ENCODE measurements at places on chromosomes 3 and 15.

DNA sequence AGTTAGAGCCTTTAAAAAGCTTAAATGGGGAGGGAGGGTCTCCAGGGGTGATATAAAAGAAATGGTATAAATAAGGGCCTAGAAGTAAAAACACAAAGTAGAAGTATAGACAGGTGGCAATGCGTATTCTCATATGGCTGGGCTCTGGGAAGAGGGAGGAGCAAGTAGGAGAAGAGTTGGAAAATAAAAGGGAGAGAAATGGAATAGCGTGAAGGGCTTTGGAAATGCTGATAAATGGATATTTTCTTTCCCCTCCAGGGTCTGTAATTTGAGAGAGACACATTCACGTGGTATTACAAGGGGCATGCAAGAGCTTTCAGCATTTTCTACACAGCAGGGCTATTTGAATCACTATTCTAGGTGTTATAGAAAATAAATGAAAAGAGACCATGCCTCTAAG lies 313.7 kb downstream of the RYR3 start:
- no peak overlapping the region for H3K4me3 ChIP-seq
- H3K27me3 ChIP-seq = peaks cover 31% of the 10 kb centered on the region
- no peaks in the 10 kb centered on the region for H3K36me3 ChIP-seq
- DNase-seq = no peak

DNA sequence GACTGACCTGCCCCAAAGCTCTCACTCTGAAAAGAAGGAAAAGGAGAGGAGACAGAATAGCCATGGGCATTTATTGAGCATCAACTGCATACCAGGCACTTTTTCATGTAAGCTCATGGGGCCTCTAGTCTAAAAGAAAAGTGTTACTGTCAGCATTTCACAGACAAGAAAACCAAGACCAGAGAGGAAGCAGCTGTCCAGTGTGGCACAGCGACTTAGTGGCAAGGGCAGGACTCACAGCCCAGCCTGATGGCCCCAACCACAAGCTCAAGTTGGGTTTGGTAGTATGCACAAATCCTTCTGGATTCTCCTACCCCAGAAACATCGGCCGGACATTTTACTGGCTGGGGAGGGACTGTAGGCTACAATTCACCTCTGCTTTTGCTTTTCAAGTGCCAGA lies 5.8 kb downstream of the EFCC1 start:
- H3K36me3 ChIP-seq = no peaks in the 10 kb centered on the region
- H3K27me3 ChIP-seq = peaks cover 23% of the 10 kb centered on the region
- peaks cover 15% of the 10 kb centered on the region for H3K4me1 ChIP-seq

- no peak for DNase-seq
- H3K4me1 ChIP-seq = peaks cover 77% of the 10 kb centered on the region
- H3K36me3 ChIP-seq = peaks cover 23% of the 10 kb centered on the region
- no peak overlapping the region for H3K4me3 ChIP-seq
- no peaks in the 10 kb centered on the region for H3K27me3 ChIP-seq
- peak overlapping the region; percentile 56 for H3K27ac ChIP-seq
Measured at GRCh38 chr3:71000483-71000882, 583.0 kb downstream of the FOXP1 start.

- DNase-seq = peak; percentile 83
- H3K27me3 ChIP-seq = peaks cover 39% of the 10 kb centered on the region
- H3K4me1 ChIP-seq = peaks cover 18% of the 10 kb centered on the region
- no peak overlapping the region for H3K27ac ChIP-seq
Measured at GRCh38 chr3:42505128-42505848, 2.8 kb downstream of the VIPR1 start.

DNA sequence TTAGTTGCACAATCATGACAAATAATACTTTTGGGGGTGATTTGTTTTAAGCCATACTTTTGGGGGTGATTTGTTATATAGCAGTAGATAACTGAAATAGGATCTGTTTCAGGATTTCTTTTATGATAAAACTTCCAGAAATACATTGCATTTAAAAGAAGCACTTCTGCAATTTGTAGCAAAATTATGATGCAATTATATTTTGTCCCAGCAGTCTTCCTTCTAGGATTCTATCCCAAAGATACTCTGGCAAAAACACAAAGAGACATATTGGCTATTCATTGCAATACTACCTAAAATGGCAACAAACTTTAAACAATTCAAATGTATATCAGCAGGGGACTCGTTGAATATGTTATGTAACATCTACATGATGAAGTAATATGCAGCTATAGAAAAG lies 78.9 kb upstream of the ANKRD28 start:
- DNase-seq = no peak
- no peaks in the 10 kb centered on the region for H3K36me3 ChIP-seq
- H3K27ac ChIP-seq = no peak overlapping the region

GRCh38 chr3:23189187-23189586 lies 13.9 kb upstream of the UBE2E2 start:
- no peaks in the 10 kb centered on the region for H3K4me1 ChIP-seq
- DNase-seq = no peak
- no peaks in the 10 kb centered on the region for H3K36me3 ChIP-seq
- no peak overlapping the region for H3K4me3 ChIP-seq

DNA sequence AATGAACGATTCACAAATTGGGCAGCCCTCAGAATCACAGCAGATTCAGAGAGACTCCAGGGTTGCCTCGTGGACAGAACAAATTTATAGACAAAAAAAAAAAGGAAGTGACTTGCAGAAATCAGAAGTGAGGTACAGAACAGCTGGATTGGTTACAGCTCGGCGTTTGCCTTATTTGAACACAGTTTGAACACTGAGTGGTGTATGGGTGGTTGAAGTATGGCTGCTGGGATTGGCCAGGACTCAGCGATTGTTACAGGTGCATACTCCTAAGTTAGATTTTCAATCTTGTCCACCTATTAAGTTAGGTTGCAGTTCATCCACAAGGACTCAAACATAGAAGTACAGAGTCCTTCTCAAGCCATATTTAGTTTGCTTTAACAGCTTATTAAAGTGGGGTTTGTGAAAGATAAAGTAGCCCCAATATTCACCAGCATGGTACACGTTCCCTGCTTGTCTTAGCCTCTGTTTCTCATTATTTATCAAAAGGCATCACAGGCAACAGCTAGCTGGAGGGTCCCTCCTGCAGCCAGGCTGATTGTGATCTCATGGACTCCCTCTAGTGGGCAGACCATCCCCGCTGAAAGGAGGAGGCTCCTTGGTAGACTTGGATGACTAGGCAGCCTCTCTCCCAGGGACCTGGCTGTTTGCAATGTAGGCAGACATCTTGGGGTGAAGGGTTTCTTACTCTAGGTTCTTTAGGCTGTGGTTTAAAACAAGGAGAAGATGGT lies 17.6 kb upstream of the ALDH1L1 start:
- H3K4me3 ChIP-seq = no peak overlapping the region
- DNase-seq = no peak
- peaks cover 8% of the 10 kb centered on the region for H3K4me1 ChIP-seq
- peaks cover 4% of the 10 kb centered on the region for H3K36me3 ChIP-seq

DNA sequence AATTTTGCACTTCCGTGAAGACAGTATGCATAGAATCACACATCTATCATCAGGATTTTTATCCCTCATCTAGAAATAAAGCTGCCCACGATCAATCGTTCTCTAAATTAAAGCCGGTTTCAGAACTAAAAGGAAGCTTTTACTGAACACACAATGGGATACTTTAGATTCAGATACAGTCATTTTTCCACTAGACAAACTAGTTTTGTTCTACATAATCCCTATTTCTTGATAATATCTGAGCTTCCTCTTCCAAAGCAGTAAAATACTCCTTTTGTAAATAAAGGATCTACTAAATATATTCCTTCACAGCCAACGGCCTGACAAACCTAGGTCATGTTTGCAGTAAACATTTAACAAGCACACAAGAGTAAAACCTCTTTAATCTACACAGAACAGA lies 2.0 kb upstream of the GANC start:
- H3K4me3 ChIP-seq = peak overlapping the region; percentile 26
- peaks cover 5% of the 10 kb centered on the region for H3K36me3 ChIP-seq
- no peak for DNase-seq
- peak overlapping the region; percentile 49 for H3K27ac ChIP-seq

DNA sequence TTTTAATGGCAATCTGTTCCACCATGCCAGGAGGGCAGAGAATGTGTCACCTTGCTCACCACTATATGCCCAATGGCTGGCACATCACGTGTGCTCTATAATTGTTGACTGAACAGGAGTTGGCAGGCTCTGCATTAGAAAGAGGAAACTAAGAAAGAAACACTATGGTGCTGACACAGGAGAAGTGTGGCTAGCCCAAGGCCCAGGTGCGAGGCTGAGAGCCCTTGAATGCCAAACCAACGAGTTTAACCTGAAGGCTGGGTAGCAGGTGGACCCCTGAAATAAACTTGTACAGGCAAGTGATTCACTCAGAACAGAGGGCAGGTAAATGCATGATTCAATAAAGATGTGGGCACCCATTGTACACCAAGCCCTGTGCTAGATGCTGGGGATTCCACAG lies 2.4 kb downstream of the CHCHD4 start:
- no peak for DNase-seq
- H3K4me1 ChIP-seq = peaks cover 35% of the 10 kb centered on the region
- no peak overlapping the region for H3K27ac ChIP-seq

DNA sequence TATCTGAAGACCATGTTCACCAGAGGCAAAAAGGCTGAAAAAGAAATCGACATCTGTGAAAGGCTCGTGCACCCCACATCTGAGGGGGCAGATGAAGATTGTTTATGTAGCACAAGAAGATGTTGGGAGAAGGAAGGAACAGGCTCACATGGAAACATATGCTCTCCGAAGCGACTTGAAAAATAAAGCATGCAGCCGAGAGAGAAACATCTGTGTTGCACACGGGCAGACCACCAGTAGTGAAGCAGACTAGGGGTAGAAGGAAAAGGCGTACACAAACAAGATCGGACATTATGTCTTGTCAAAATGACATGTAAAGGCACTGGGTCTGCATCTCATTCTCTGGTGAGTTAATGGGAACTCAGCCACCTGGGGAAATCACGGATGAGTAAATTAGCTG lies 356.5 kb downstream of the ZIC4 start:
- H3K4me3 ChIP-seq = peak overlapping the region; percentile 20
- no peaks in the 10 kb centered on the region for H3K27me3 ChIP-seq
- peaks cover 6% of the 10 kb centered on the region for H3K4me1 ChIP-seq
- H3K36me3 ChIP-seq = peaks cover 5% of the 10 kb centered on the region

- no peak for DNase-seq
- H3K27me3 ChIP-seq = peaks cover 33% of the 10 kb centered on the region
- no peaks in the 10 kb centered on the region for H3K4me1 ChIP-seq
- no peaks in the 10 kb centered on the region for H3K36me3 ChIP-seq
- H3K4me3 ChIP-seq = no peak overlapping the region
- no peak overlapping the region for H3K27ac ChIP-seq
Measured at GRCh38 chr3:70620367-70620766, 307.9 kb upstream of the MDFIC2 start.

GRCh38 chr15:56369234-56369633 lies 4.0 kb downstream of the TEX9 start:
- no peak overlapping the region for H3K27ac ChIP-seq
- no peaks in the 10 kb centered on the region for H3K27me3 ChIP-seq
- DNase-seq = no peak
- no peaks in the 10 kb centered on the region for H3K36me3 ChIP-seq
- no peak overlapping the region for H3K4me3 ChIP-seq

DNA sequence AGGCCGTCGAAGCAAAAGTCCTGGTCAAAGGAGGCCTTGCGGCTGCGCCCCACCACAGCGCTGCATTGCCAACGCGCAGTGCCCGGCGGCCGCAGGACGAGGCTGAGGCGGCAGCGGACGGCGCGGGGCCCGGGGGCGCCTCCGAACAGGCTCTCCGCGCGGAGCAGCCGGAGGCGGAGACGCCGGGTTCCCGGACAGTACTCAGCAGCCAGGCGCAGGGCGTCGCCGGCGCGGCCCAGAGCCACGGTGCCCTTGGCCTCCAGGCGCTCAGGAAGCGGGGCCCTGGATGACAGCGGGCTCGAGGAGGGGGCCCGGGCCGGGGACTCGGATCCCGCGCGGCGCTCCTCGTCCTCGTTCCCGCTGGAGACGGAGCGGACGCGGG lies 1.1 kb downstream of the C2CD4B start:
- peaks cover 16% of the 10 kb centered on the region for H3K4me1 ChIP-seq
- no peak overlapping the region for H3K27ac ChIP-seq
- peaks cover 52% of the 10 kb centered on the region for H3K27me3 ChIP-seq
- no peak for DNase-seq
- no peak overlapping the region for H3K4me3 ChIP-seq
- H3K36me3 ChIP-seq = peaks cover 3% of the 10 kb centered on the region

DNA sequence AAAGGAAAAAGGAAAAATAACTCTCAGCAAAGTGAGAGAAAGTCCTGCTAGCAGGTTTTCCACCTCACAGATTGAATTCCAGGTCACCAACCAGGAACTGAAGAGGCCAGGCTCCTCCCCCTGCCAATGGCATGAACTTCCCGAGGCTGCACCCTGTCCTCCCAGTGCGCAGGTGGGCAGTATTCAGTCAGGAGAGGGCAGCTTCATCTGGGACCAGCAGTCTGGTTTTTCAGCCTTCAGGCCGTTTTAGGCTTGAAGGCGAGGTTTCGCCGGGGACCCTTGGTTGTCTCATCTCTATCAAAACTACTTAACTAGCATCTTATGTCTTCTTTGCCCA lies 41.2 kb downstream of the TRAT1 start:
- no peaks in the 10 kb centered on the region for H3K36me3 ChIP-seq
- DNase-seq = no peak
- peaks cover 4% of the 10 kb centered on the region for H3K27me3 ChIP-seq
- H3K27ac ChIP-seq = no peak overlapping the region
- no peaks in the 10 kb centered on the region for H3K4me1 ChIP-seq

GRCh38 chr15:41493205-41493901 lies at the start of gene ITPKA:
Gene ITPKA (plus strand): TSS chr15:41493874. CDS start chr15:41493928, 54 bp downstream.
- peaks cover 19% of the 10 kb centered on the region for H3K4me1 ChIP-seq
- DNase-seq = no peak
- H3K36me3 ChIP-seq = peaks cover 1% of the 10 kb centered on the region
- peaks cover 28% of the 10 kb centered on the region for H3K27me3 ChIP-seq

- H3K36me3 ChIP-seq = no peaks in the 10 kb centered on the region
- DNase-seq = no peak
- no peak overlapping the region for H3K27ac ChIP-seq
- H3K27me3 ChIP-seq = peaks cover 40% of the 10 kb centered on the region
- H3K4me3 ChIP-seq = no peak overlapping the region
Measured at GRCh38 chr15:62244762-62245161, 79.7 kb upstream of the C2CD4B start.
